Kidney tubule cell (primary cell): ENCODE measurements at places on chromosomes 3 and 15.

GRCh38 chr3:64209866-64210621 lies 15.2 kb downstream of the PRICKLE2 start:
- DNase-seq = peak; percentile 33

DNA sequence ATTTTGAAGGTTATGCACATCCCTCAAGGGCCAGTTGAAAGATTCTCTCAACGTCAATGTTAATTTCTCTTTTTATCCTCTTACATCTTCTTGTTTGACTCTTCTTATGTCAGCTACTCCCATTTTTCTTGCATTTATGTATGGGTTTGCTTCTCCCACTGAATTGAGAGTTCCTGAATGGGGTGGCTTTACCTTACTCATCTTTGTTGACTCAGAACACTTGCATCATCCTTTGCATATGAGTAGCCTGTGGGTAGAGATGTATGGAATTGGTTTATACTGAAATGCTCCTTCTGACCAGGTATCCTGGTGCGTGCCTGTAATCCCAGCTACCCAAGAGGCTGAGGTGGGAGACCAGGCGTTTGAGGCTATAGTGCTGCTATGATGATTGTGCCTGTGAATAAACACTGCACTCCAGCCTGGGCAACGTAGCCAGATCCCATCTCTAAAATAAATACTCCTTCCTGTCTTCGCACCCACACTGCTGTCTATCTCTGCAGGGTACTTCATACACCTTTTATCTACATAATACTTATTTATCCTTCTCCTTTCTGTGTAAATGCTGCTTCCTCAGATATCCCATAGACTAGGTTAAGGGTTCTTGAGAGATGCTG lies 123.6 kb upstream of the DPH6 start:
- no peak for DNase-seq

GRCh38 chr15:90248789-90249202 lies 560 bp upstream of the TTLL13 start:
- DNase-seq = no peak

DNA sequence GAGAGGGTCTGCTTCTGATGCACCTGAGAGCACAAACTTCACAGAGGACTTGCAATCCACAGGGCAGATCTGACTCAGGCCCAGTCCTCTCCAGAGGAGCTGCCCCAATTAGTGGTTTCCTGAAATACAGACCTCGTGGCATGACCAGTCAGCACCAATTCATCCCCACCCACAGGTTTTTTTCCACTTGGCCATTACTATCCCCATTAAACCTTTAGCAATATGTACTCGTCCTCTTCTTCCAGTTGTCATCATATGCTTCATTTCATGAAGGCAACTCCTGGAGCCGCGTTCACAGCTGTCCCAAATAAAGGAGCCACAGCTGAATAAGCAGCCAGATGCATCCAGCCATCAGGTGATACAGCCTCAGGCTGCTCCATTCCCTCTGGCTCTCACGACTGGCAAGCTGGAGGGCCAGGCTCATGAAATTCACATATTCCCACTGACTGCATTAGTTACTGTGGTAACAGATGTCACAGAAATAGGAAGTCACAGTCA lies 163.1 kb downstream of the FMN1 start:
- DNase-seq = peak; percentile 33

- no peak for DNase-seq
These were observed 7.4 kb downstream of the PTH1R start for GRCh38 chr3:46884929-46885328.

DNA sequence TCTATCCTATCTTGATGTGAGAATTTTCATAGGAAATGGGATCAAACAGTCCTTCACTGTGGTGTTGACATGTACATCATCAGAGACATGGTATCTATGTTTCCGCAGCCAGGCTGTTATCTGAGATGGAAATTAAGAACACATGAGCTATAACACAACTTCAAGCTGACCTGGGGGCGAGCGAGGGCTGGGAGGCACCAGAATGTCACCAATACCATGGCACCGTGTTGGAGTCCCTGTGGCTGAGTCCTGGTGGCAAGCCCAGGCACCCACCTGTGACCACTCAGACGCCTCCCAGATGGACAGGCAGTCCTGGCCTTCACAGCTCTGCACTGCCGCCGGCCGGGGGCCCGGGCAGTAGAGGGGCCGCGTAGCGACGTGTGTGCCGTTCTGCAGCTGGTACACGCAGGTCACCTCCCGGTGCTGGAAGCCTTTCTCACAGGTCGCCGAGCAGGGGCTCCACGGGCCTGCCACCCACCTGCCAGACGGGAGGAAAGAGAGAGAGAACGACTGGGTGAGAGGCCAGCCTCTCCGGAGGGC lies 263.9 kb upstream of the LYSMD4 start:
- DNase-seq = no peak

DNA sequence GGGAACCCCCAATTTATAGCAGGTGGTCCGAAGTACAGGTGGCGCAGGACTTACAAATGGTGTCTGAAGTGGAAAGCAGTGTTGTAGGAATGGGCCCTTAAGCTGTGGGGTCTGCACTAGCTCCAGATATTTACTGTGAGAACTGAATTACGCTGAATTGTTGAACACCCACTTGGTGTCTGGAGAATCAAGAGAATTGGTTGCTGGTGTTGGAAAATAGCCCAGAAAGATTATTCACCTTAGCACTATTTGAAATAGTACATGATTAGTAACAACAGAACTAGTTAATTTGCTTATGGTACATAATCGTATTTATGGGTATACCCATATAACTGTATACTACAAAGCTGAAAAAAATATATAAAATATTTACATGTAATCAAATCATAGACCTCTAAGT lies 64.8 kb downstream of the ADAM10 start:
- DNase-seq = no peak

GRCh38 chr3:126867190-126867862 lies 115.6 kb upstream of the PLXNA1 start:
- no peak for DNase-seq
